ENCODE measurements at places on chromosomes 13 and 19.

- no peak for DNase-seq
Measured at GRCh38 chr13:75938811-75939560, 302.9 kb downstream of the LMO7 start.

GRCh38 chr13:97120346-97120745 is 101.8 kb upstream of the MBNL2 start:
- no peak for DNase-seq

GRCh38 chr13:86909318-86909717 is 761.9 kb upstream of the SLITRK5 start:
- no peak for DNase-seq

DNA sequence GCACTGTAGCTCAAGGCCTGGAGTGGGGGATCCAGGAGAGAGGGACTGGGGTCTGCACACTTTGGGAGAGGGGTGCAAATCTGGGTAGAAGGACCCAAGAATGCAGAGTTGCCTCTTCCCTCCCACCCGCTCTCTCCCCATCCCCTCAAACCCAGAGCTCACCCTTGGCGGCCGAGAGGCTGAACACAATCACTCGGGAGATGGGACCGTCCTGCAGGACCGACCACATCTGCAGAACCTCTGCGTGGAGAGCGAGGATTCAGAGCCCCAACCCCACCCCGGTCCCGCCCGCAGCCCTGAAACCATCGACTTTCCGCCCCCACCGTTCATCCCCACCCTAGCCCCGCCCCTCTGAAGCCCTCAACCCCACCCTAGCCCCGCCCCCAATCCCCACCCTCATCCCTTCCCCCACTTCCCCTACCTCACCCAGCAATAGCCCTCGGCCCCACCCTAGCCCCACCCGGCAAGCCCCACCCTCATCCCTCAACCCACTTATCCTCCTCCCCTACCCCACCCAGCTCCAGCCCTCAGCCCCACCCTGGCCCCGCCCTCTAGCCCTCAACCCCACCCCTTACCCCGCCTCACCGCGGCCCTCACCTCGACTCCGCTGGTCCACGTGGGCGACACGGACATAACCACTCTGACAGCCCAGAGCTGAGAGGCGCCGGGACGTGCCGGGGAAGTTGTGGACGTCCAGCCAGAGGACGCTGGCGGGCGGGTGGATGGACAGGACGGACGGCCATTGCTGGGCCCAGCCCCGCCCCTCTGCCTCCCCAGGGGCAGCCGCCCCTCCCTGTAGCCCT is 4.1 kb downstream of the KPTN start:
- DNase-seq, result no peak

DNA sequence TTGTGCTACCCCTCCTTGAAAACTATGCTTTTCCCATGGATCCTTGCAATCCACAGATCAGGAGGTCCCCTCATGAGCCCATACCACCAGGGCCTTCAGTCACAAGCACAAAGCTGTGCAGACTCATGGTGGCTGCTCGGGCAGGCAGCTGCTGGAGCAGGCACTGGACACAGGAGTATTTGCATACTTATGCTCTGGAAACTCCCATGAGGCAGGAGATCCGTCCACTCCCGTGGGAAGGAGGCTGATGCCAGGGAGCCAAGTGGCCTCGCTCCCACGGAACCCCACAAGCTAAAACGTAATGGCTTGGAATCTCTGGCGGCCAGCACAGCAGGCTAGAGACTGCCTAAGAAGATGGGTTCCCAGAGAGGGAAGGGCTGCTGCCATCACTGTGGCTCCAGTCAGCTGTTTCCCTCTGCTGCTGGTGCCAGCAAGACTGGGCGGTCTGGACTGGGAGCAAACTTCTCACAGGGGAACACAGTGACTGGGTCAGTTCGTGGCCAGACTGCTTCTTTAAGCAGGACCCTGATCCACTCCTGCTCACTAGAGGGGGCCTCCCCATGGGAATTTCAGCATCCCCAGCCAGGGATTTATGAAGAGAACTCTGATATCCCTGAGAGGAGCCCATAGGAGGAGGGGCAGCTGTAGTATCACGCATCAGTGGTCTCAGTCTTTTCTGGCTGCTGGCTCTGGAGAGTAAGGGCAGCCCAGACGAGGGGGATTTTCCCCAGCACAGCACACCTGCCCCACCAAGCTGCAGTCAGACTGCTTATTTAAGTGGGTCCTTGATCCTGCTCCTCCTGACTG is 370.3 kb upstream of the ATXN8OS start:
- no peak for DNase-seq

- peak; percentile 70 for DNase-seq
Measured at GRCh38 chr13:109764470-109765291, 21.7 kb downstream of the IRS2 start.

DNA sequence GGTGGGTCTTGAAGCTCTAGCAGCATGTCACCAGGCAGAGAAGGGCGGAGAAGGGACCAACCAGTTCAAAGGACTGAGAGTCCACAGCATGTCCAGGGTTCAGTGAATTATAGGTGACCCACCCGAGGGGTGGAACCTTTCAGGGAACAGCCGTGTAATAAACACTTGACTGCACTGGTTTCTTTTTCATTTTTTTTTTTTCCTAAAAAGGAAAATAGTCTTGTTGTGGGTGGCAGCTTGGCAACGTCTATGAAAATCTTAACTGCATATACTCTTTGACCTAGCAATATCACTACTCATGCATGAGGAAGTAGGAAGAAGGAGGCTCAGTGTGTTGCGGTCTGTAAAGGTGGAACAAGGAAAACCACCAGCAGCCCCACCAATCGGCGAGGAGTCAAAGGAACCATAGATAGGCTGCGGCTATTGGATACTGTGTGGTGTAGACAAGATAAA is 13.0 kb upstream of the MYH14 start:
- no peak for DNase-seq

GRCh38 chr19:4474514-4475022 is 2.5 kb downstream of the HDGFL2 start:
- DNase-seq, result peak; percentile 28

DNA sequence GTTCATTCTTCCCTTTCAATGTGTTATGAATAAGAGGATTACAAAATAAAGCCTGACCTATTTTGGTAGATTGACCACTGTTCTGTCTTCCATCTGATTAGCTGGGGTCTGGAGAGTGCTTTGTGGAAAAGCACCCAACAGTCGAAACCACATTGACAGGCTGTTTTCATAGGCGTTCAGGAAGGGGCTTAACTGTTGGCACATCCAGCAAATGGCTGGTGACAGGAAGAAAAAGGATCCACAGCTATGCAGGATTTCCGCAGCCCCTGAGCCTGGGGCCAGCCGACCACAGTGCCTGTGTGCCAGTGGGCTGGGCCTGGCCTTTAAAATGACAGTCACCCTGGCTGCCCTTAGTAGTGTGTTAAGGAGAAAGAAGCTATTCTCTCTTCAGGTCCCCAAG is 113.3 kb downstream of the SIPA1L3 start:
- DNase-seq, result no peak

DNA sequence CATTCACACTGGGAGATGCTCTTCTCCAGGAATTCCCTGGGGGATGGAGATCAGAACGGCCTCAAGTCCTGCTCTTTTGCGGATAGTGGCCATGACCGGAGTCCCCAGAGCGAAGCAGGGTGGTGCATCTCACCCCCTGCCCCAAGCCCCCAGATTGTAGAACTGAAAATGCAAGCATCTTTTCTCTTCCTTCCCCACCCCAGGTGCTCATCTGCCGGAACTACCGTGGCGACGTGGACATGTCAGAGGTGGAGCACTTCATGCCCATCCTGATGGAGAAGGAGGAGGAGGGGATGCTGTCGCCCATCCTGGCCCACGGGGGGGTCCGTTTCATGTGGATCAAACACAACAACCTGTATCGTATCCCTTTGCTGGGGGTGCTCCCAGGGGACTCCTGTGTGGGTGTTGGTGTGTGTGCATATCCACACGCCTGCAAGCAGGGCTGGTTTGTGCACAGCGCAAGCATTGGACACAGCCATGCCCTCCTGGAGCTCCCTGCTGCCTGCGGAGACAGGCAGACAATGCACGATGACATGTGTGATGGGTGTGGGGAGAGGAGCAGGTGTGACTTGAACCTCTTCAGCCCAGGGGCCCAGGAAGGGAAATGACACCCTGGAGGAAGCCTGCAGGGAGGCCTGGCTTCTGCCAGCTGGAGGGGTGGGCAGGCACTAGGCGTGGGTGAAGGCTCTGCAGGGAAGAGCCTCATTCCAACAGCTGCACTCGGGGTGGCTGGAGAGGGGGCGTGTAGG is 5.7 kb downstream of the AP1M1 start:
- DNase-seq, result no peak

- DNase-seq, result no peak
Measured at GRCh38 chr13:72693832-72694231, 33.6 kb downstream of the MZT1 start.
